ENCODE measurements at places on chromosomes 4 and X. TPM values are rescaled to one million over a fixed set of nuclear protein-coding genes. Genes with fewer than 3 reads are reported as not detected.

DNA sequence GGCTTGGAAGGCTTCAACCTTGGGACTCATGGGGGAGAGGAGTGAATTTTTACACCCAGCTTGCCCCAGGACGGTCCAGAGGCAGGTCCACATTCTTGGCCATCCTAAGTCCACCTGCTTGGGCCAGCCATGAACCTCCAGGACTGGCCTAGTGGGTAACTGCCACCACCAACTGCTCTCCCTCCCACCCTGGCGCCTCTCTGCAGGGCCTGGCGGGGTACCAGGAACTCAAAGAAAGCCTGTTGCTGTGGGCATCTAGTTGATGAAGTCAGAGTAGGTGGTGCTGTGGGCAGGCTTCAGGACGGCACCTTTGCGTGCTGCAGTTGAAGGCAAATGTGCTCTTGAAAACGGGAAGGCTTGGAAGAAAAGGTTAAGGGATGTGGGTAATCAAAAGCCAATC is 12.0 kb downstream of the BCOR start:
- DNase-seq, result no peak

SERPINA7 gene
- total RNA-seq, result not detected

- DNase-seq, result no peak
Measured at GRCh38 chr4:96352051-96352517, 512.2 kb downstream of the PDHA2 start.

TEX13A gene
- not detected for total RNA-seq

GRCh38 chrX:25052798-25053534 is 37.2 kb upstream of the ARX start:
- no peak for DNase-seq

Data from lung microvascular endothelial cell (primary cell).